ENCODE measurements at places on chromosomes 7 and 10. TPM values are rescaled to one million over a fixed set of nuclear protein-coding genes. Genes with fewer than 3 reads are reported as not detected.

DNA sequence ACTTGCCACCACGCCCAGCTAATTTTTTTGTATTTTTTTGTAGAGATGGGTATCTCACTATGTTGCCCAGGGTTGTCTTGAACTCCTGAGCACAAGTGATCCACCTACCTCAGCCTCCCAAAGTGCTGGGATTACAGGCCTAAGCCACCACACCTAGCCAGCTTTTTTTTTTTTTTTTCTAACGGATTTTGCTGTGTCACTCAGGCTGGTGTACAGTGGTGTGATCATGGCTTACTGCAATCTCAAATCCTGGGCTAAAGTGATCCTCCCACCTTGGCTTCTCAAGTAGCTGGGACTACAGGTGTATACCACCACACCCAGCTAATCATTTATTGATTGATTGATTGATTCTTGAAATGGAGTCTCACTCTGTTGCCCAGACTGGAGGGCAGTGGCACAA is 106.0 kb upstream of the TRIM24 start:
- no peak for DNase-seq

Gene MYPN
- 0.64 TPM for total RNA-seq

- no peak for DNase-seq
Observed at GRCh38 chr7:136230210-136230609, 253.1 kb upstream of the MTPN start.

DNA sequence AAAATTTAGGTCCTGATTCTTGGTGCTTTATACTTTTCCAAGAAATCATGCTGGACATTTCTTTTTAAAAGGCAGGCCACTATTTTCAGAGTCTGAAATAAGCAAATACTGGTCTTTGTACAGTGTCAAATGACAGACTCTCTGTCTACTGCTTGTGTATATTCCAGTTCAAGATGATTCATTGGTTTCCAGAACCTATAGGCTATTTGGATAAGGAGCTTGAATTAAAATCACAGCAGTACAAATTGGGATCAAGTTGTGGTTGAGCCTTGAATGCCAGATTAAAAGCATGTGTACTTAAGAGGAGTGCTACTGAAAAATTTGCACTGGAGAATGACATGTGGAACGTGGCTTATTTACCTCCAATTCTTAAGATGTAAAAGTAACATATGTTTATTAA is 10.7 kb downstream of the KMT2E start:
- no peak for DNase-seq

GRCh38 chr10:121648059-121648458 is 49.8 kb upstream of the FGFR2 start:
- no peak for DNase-seq

DNA sequence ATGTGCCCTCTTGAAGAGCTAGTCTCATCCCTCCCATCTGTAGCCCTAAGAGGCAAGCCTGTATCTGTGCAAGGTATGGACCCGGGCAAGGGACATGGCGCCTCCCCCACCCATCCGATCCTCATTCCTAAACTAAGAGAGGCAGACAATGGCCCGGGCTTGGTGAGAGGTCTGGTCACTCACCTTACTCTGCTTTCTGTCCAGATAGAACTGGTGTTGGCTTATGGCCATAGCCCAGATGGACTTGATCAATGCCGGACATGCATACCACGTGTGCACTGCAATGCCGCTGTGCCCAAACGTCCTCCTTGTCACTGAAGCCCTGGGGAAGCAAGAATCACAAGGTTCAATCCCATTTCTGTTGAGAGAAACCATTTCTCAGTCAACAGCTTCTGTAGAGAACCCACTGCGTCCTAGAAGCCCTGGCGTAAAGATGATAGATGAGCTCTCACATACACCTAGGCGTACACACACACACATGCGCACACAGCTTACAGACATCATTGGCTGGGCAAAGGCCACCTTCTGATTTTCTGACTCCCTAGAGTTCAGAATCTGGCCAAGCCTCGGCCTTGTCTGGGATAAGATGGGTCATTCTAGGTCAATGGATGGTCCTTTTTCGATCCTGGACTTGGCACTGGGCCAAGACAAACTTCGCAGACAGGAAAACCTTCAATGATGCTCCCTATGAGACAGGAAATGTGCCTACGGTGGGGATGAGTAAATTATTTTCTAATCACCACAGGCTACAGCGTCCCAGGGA is 114.6 kb downstream of the PRPF18 start:
- DNase-seq, result no peak

DNA sequence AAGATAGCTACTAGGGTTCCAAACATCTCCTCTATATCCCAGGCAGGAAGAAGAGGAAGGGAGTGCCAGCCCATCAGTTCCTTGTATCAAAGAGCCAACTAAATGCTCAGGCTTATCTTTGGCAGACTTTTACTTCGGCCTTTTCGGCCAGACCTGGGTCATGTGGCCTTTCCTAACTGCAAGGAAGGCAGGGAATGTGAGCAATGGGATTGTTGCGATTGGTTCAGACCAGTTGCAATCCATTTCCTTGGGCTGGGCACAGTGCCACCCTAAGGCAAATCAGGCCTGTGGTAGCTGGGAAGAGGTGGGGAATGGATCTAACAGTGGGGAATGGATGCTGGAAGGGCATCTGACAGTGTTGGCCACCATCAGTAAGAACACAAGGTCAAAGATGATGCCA is 109.9 kb downstream of the RPS24 start:
- no peak for DNase-seq

- DNase-seq, result no peak
Observed at GRCh38 chr7:134645478-134645877, 1.2 kb upstream of the BPGM start.

- no peak for DNase-seq
Observed at GRCh38 chr7:101179713-101180112, 380 bp downstream of the NAT16 start.

GRCh38 chr10:43308986-43309385 is 42.1 kb upstream of the RASGEF1A start:
- DNase-seq, result no peak

Measured in Caki2 (cell line).